Stimulated activated CD4-positive, alpha-beta T cell treated with anti-CD3 and anti-CD28 coated beads, Interleukin-2, amount 100 ng/mL, for 48 hours (primary cell): ENCODE measurements at places on chromosomes 4 and X.

DNA sequence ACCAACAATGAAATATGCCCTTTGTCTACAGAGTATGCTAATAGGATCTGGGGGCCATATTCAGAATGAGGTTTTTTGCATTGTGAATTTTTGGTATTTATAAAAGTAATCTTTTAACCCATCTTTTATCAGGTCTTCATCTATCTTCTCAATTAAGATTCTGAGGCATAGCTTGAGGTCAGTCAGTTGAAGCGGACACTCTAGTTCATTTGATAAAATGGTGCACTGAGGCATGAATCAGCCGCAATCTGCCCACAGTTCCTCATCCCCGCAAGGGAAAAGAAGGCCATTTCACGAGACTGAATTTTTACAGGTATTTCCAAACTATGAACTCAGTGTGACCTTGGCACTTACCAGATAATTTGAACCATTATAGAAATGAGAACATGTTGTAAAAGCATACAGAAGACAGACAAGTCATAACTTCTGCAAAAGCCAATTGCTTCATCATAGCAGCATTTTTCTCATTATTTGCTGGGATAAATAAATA, 19.3 kb upstream of the VCX2 start:
- DNase-seq = no peak

DNA sequence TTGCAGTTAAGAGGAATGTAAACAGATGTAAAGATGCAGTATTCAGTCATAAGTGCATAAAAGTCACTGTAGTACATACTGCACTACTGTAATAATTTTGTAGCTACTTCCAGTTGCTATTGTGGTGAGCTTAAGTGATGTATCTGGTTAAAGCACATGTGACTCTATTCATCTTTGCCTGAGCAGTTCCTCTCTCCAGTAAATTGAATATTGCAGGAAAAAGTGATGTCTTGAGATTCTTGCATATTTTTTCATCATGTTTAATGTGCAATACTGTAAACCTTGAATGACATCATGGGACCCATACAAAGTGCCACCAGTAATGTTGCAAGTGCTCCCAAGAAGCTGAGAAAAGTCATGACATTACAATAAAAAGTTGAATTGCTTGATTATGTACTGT, 9.6 kb downstream of the UBA6 start:
- DNase-seq = no peak

- DNase-seq = no peak
These were observed 1028.1 kb downstream of the C4orf33 start for GRCh38 chr4:130124066-130124465.

- no peak for DNase-seq
These were observed 231.6 kb downstream of the RAPGEF2 start for GRCh38 chr4:159334461-159334860.

- DNase-seq = no peak
These were observed 397.2 kb upstream of the ATOH1 start for GRCh38 chr4:93431371-93431770.

DNA sequence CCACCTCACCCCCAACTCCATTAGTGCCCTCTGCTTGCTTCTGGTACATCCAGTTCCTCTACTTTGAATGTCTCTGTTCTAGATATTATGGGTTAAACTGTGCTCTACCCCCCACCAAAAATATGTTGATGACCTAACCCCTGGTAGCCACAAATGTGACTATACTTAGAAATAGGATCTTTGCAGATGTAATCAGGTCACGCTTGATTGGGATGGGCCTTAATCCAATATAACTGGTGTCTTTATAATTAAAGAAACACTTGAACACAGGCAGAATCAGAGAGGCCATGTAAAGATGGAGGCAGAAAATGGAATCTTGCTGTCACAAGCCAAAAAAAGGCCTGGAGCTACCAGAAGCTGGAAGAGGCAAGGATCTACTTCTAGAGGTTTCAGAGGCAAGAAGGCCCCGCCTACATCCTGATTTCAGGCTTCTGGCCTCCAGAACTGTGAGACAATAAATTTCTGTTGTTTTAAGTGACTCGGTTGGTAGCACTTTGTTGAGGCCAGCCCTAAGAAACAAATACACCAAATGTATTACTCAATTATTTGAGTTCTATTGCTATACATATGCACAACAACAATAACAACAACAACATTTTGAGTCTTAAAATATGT, 220.0 kb downstream of the PPP3CA start:
- DNase-seq = no peak
